ENCODE measurements at places on chromosomes 7 and 10.

DNA sequence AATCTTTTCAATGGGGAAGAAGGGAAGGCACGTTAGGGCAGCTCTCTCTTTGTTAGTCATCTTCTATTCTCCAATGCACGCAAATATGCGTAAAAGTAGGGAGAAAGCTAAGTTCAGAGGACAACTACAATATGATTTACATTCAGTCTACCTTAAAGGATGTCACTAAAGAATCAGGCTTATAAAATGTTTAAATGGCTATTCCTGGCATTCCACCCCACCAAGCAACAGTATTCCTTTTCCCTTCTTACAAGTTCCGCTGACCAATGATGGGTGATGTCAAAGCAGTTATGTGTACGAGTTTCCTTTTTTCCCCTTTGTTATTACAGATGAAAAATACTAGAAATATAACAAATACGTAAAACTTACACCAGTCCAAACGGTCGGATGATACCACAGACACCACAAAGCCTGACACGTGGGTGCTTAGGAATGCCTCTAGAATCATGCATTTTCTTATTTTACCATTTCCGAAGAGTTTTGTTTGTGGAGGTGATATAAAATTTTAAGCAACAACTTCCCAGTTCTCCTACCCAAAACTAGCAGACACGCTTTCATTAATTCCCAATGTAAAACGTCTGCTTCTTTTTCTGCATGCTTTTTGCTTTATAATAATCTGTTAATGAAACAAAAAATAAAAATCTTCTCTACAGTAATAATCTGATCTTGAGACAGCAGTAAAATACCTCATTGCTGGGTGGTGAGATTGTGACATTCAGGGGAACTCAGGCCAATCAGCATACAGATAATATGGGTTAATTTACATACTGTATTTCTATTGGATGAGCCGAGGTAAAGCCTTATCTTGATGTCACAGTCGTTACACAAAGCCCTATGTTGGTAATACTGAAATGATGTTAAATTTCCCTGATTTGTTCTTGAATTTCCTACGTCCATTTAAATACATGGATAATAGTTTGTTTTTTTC lies 708 bp upstream of the GPR85 start:
- peak; percentile 12 for DNase-seq

GRCh38 chr10:52665821-52666220 lies 106.8 kb downstream of the MBL2 start:
- DNase-seq: no peak

DNA sequence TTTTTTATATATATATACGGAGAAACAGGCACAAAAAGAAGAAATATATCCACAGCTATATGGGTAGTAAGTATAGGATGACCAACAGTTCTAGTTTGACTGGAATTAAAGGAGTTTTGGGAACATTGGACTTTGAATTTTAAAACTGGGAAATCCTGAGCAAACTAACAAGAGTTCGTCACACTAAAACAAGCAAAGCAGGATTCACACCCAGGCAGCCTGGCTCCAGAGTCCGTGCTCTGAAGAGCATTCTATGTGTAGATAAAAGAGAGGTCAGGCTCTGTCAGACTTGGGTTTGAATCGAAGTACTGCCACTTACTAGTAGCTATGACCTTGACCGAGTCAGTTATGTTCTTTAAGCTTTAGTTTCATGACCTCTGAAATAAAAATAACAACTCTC lies 191.0 kb downstream of the DNAH11 start:
- DNase-seq: no peak

DNA sequence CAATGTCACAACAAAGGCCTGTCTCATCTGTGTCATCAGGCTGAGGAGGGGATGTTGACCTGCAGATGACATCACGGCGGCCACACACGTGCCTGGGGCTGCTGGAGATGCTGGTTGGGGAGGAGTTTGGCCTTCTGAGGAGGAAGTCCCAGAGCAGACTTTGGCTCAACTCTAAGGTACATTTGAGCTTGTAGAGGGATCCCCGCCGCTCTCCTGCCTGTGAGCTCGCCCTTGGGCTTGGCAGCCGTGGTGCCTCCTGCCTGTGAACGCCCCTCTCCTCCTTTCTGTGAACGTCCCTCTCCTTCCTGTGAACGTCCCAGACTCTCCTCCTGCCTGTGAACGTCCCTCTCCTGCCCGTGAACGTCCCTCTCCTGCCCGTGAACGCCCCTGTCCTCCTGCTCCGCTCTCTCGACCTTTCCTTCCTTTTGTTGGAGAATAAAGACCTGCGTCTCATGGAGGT lies 176.4 kb downstream of the DNAJB6 start:
- no peak for DNase-seq

GRCh38 chr10:95793401-95794045 lies 37.6 kb downstream of the ENTPD1 start:
- DNase-seq: peak; percentile 26

DNA sequence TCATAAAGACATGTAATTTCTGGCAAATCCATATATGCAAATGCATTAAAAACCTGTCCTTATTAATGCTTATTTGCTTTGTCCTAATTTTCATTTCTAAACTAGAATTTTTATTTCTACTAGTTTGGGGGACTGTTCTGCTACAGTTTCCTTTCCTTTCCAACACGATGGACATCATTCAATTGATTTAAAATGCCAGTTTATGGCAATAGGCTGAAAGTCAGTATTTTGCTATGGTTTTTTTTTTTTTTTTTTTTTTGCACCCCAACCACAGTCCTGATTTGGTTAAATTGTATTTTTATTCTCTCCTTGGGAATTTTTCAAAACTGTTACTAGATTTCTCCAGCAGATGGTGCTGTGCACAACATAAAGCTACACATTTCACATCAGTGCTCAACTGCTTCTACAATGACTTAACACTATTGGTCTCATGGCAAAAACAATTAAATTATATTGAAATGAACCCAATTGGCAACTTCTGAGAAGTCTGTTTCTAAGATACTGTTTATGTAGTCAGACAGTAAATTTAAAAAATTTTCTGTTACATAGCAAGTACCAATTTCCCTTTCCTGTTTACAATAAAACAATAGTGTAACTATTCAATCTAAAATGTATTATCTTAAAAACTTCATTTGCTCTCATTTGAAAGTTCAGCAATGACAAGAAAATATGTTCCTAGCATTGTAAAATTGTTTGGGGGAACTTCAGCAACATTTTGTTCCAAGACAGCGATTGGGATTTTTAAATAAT lies 193.8 kb upstream of the CCDC6 start:
- DNase-seq: peak; percentile 53

DNA sequence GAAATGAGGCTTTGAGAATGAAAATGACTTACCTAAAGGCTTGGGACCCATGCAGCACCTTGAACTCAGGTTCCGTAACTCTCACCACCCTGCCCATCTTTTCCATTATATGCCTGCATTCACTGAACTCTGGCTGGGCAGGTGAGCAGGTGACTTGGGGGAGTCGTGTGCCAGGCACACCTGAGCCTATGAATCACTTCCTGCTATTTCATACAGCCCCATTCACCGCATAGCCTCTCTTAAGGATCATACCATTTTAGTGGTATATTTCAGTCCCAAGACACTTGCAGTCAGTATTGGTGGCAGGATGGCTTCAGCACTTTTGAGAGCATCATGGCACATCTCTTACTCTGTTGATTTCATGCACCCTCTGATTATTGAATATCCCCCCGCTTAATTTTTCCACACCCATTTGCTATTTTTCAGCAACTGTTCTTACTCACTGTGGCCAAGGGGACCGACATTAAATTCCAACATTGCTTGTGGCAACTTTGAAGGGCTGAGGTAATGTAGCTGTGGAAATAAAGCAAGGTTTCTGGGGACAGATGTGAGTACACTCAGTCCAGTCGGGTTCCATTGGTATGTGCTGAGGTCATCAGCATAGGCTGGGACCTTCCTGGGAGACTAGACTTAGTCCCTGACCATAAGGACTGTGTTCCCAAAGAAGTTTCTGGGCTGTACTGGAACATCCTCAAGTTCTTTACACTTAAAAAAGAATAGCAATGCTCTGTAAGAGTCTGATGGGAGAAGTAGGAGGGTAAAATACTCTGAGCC lies 39.8 kb upstream of the ZNF438 start:
- DNase-seq: no peak

- DNase-seq: no peak
These were observed 15.2 kb downstream of the STK32C start for GRCh38 chr10:132292287-132293200.

- peak; percentile 55 for DNase-seq
These were observed 72.0 kb upstream of the TES start for GRCh38 chr7:116138202-116138801.

- no peak for DNase-seq
These were observed 47.2 kb downstream of the PRF1 start for GRCh38 chr10:70555371-70555770.

GRCh38 chr7:137891016-137891655 lies 44.4 kb upstream of the DGKI start:
- no peak for DNase-seq

DNA sequence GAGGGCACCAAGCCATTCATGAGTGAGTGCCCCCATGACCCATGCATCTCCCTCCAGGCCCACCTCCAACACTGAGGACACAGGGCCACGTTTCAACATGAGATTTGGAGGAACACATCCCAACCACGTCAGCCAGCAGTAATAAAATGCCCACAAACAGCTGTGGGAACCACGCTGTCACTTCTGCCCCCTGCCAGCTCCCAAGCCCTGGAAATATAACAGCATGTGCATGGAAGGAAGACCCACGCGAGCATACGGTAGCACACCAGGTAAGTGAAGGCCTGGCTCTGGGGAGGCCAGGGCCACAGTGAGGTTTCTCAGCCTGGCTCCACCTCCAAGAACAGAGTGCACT lies 168.9 kb upstream of the PFKP start:
- no peak for DNase-seq

GRCh38 chr10:88120599-88121333 lies 257.3 kb downstream of the PTEN start:
- DNase-seq: no peak

GRCh38 chr7:37332243-37333016 lies 116.2 kb downstream of the ELMO1 start:
- no peak for DNase-seq

DNA sequence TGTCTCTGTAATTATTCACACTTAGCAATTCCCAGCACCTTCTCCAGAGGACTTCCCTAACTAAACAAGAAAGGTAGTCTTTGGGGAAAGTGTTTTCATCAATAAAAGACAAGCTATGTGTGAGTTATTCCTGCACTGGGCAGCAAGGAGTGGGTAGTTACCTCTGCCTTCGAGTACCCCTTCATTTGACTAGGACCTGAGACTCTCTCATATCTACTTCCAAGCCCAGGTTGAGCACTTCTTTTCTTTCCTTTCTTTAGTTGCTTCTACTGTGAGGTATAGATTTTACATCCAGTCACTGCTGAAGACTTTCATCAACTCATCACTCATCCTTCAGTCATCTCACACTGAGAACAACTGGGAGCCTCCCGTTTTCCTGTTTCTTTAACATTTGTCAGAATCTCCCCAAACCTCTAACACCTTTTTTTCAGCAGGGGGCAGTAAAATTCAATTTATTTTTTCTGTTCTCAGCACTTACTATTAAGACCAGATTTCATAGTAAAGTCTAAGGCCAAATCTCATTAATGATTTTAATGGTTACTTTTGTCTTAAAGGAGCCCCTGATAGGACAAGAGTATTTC lies 80.1 kb upstream of the PRSS1 start:
- DNase-seq: peak; percentile 47

DNA sequence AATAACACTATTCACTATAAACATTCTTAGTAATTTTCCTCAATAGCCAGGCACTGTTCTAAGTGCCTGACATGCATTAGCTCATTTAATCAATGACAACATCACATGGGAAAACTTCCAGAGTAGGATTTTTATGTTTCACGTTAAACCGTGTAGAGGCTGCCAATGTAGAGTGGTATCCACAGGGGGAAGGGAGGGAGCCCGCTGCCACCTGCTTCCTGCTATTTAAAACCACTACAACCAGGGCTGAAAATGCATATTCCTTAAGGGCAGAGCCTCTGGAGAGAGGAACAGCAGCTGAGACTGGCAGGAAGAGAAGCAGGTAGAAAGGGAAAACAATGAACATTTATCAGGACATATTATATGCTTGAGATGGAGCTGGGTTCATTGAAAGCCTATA lies 684.3 kb upstream of the AUTS2 start:
- no peak for DNase-seq

GRCh38 chr10:71389768-71390460 lies 6.8 kb upstream of the CDH23 start:
- DNase-seq: no peak

DNA sequence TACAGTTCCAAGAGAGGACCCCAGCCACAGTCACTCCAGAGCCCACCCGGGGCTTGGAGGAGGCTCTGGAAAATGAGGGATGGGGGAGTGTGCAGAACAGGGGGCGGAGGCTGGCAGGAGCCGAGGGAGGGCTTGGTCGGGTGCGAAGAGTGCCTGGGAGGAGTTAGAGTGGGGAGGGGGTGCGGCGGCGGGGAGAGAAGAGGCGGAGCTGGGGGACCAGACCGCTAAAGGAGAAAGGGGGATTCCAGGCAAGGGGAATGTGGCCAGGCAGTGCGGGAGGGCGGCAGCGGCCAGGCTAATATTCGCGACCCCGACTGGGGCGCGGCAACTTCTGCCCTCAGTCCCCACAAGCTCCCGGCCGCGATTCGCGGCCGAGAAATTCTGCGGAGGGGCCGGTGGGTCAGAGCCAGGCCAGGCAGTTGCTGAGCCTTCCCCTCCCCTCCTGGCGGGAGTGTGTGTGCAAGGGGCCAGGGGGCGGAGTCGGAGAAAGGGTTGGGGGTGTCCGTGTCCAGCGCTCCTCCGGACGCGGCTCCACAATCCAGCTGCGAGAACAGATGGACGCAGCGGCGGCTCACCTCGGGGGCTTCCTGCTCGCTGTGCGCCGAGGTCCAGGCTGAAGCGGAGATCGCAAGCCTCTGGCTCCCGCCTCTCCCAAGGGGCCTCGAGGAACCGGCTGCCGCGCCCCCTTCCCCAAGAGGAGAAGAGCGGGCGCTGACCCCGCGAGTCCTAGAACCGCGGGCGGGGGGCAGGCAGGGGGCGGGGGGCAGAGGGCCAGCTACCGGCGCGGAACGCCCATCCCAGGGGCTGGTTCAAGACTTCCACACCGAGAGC lies 612 bp upstream of the SLC18A3 start:
- no peak for DNase-seq

DNA sequence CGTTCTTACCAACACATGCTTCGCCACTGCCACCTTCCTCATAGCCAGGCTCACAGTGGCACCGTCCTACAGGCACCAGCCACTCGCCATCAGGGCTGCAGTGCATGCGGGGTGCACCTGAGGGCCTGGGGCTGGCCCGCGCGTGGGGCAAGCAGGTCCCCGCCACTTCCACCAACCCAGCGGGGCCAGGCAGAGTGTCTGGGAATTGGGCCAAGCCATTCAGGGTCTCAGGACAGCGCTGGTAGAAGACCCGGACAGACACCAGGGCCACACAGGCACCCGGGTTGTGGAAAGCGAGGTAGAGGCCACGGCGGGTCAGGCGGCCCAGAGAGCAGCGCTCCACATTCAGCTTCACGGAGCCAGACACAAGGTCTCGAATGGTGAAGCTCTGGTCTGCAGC lies 9.0 kb downstream of the EPHA1 start:
- DNase-seq: no peak
